ENCODE measurements at places on chromosomes 5 and 9. TPM values are rescaled to one million over a fixed set of nuclear protein-coding genes. Genes with fewer than 3 reads are reported as not detected.

Gene RGS3
- 60.3 TPM for total RNA-seq

Gene RNF183
- not detected for total RNA-seq

Gene CER1
- not detected for total RNA-seq

Gene SKP2
- total RNA-seq = 56.8 TPM

Gene UGT3A1
- total RNA-seq = not detected

Gene PCDHB11
- 0.29 TPM for total RNA-seq

Gene PLAC8L1
- total RNA-seq = not detected

Gene SAXO1
- not detected for total RNA-seq

Gene IRX2
- total RNA-seq = not detected

Gene ABLIM3
- 71.4 TPM for total RNA-seq

Gene SLC36A1
- total RNA-seq = 14.2 TPM

Data from placental pericyte (primary cell).